ENCODE measurements at places on chromosomes 7 and 10. TPM values are rescaled to one million over a fixed set of nuclear protein-coding genes. Genes with fewer than 3 reads are reported as not detected.

- no peak for DNase-seq
Measured at GRCh38 chr10:91495402-91495801, 85.3 kb downstream of the HECTD2 start.

DNA sequence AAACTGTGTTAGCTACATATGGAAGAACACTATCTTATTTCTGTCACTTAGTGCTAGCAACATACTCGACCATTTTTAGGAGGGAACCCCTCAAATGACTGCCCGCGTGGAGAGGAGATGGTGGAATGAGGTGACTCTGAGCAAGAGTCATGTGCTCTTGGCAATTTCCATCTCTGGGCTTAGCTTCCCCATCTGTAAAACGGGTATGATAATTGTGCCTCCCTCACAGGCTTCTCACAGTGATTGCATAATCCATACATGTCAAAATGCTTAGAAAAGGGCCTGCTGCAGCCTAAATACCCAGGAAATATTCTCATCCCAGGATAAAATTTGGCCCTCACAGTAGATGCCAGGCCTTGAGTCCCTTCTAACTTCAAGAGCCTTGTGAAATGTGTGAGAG, 86.6 kb downstream of the WDFY4 start:
- no peak for DNase-seq

- no peak for DNase-seq
Measured at GRCh38 chr7:90224195-90224594, 12.7 kb downstream of the STEAP2 start.

DNA sequence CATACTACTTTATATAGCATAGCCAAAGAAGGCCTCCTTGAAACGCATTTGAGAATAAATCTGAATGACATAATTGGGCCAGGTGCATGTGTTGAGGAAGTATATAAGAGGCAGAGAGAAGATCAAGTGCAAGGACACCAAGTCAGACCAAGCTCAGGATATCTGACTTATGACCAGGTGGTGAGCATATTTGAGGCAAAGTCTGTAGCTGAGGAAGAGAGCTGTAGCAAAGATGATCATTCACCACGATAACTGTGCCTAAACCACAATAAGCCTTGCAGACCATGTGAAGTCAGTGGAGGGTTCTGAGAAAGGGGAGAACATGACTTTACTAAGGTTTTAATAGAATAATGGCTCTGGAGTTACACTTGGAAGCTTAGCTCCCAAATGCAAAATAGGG, 292.3 kb downstream of the SORCS1 start:
- DNase-seq, result no peak

The ANKRD26 gene
- total RNA-seq, result 9.6 TPM

The SGCE gene
- 1.5 TPM for total RNA-seq
